ENCODE measurements at places on chromosomes 16 and 17.

DNA sequence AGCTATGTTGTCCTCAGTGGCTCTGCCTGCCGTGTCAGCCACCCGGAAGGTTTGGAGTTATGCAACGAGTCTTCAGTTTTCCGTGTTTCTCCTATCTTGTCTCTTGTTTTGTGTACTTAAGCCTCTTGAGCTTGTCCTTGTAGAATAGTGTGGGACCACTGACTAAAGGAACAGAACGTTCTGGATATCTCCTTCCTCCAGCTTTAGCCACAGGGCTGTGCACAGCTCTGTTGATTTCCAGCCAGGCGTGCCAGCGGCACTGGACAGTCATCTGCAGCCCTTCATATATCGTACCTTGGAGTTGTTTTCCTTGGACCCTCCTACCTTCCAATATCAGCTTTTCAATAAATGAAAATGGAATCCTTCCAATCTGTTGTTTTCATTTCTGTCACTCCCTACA, 39.8 kb downstream of the TMEM11 start:
- no peak for DNase-seq

DNA sequence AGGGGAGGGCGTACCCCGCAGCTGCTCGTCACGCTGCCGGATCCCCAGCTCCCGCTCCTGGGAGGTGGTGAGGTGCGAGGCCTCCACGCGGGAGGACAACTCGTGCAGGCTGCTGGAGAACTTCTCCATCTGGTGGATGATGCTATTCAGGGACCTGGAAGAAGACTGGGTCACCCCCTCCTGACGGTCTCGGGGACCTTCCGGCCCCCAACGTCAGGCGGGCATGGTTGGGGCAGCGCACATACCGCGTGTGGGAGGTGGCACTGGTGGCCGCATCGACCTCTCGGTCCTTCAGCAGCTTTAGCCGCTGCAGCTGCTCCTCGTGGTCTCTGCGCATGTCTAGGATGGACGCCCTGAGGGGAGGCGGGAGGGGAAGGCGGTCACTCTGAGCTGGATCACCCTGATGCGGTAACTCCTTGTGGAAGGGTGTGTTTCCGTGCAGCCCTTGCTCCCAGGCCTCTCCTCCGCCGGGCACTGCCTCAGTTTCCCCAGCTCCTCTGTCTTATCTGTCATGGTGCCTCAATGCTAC, 13.3 kb upstream of the MRPL38 start:
- DNase-seq, result no peak

GRCh38 chr17:50301891-50302584, 27.8 kb downstream of the TMEM92 start:
- DNase-seq, result no peak

- DNase-seq, result no peak
Measured at GRCh38 chr16:87418216-87418615, 26.1 kb downstream of the MAP1LC3B start.

- DNase-seq, result no peak
Measured at GRCh38 chr17:71085238-71086033, 916.1 kb downstream of the KCNJ2 start.

DNA sequence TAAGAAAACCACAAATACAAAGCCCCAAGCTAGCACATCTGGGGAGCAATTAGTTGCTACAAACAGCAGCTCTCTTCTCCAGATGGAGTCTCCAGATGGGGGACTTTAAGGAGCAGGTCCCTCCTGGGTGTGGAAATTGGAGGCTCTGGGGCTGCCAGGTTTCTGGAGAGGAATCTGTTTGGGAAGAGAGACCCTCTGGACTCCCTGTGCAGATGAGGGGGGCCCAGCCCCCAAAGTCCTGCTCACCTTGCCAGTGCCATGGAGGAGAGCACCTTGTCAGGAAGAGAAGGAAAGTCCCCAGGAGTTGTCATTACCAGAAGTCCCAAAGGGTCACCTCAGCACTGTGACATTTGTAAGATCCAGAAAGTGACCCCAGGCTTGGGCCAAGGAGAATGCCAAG, 14.8 kb downstream of the TEKT5 start:
- no peak for DNase-seq

GRCh38 chr17:51718983-51719382, 439.5 kb downstream of the CA10 start:
- no peak for DNase-seq

DNA sequence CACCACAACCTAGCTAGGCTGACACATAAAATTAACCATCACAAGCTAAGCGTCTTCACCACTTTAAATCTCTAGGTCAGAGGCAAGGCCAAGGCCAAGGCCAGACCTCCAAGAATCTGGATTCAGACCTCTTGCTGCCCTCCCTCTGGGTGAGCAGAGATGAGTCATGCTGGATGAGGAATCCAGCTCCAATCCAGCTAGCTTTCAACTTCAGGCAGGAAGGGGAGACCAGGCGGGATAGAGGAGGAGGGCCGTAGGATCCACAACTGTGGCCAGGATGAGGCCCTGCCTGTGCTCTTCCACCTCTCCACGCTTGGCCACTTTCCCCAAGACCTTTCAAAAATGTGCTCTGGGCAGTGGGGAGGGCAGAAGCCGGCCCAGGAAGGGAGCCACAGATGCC, 14.7 kb downstream of the LRRC75A start:
- no peak for DNase-seq

- DNase-seq, result peak; percentile 46
Measured at GRCh38 chr16:9256196-9256595, 164.8 kb downstream of the HAPSTR1 start.

Measured in activated CD4-positive, alpha-beta T cell treated with anti-CD3 and anti-CD28 coated beads, Interleukin-2, amount 10 ng/mL, durations not matched to agents 7 days and 5 days (primary cell).